Activated naive CD8-positive, alpha-beta T cell treated with anti-CD3 and anti-CD28 coated beads, Interleukin-2, amount 10 ng/mL, durations not matched to agents 7 days and 5 days (primary cell): ENCODE measurements at places on chromosomes 13 and 19. TPM values are rescaled to one million over a fixed set of nuclear protein-coding genes. Genes with fewer than 3 reads are reported as not detected.

DNA sequence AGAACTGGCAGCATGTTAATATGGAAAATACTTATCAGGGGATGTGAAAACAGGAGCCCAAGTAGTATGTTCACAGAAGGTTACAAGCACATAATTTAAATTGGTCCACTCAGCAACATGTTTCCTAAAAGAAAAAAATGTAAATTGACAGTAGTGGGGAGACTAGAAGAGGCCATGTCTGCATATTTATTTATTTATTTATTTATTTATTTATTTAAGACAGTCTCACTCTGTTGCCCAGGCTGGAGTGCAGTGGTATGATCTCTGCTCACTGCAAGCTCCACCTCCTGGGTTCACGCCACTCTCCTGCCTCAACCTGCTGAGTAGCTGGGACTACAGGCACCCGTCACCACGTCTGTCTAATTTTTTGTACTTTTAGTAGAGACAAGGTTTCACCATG is 13.7 kb upstream of the ZNF8 start:
- DNase-seq = no peak
- no peaks in the 10 kb centered on the region for H3K4me1 ChIP-seq
- H3K4me3 ChIP-seq = no peak overlapping the region
- no peaks in the 10 kb centered on the region for H3K27me3 ChIP-seq
- H3K36me3 ChIP-seq = peaks cover 70% of the 10 kb centered on the region

Gene CCDC169
- total RNA-seq = not detected

- H3K4me1 ChIP-seq = peaks cover 22% of the 10 kb centered on the region
- H3K4me3 ChIP-seq = peak overlapping the region; percentile 3
- no peaks in the 10 kb centered on the region for H3K27me3 ChIP-seq
- no peaks in the 10 kb centered on the region for H3K36me3 ChIP-seq
These were observed 36.0 kb upstream of the UBL3 start for GRCh38 chr13:29886446-29886845.

Gene UQCRFS1
- total RNA-seq = 29.1 TPM

Gene ATP8B3
- total RNA-seq = 18.6 TPM

DNA sequence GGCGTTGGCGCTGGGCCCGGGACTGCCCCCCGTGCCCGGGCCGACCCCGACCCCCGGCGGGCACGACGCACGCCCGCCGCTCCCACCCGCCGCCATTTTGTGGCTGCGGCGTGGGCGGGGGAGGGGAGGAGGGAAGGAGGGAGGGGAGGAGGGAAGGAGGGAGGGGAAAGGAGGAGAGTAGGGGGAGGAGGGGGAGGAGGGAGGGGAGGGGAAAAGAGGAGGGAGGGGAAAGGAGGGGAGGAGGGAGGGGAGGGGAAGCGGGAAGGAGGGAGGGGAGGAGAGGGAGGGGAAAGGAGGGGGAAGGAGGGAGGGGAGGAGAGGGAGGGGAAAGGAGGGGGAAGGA is at the start of gene BTBD2:
Gene BTBD2 (minus strand): TSS at position 107 of the 343 bp plus-strand sequence. CDS start 11 bp downstream, at position 96.
- peak within 1 kb of the TSS; percentile 54 for H3K27ac ChIP-seq
- peak within 1 kb of the TSS; percentile 81 for H3K4me3 ChIP-seq
- no peaks in the 10 kb centered on the region for H3K27me3 ChIP-seq
- H3K36me3 ChIP-seq = peaks cover 14% of the 10 kb centered on the region
- peaks cover 12% of the 10 kb centered on the region for H3K4me1 ChIP-seq

DNA sequence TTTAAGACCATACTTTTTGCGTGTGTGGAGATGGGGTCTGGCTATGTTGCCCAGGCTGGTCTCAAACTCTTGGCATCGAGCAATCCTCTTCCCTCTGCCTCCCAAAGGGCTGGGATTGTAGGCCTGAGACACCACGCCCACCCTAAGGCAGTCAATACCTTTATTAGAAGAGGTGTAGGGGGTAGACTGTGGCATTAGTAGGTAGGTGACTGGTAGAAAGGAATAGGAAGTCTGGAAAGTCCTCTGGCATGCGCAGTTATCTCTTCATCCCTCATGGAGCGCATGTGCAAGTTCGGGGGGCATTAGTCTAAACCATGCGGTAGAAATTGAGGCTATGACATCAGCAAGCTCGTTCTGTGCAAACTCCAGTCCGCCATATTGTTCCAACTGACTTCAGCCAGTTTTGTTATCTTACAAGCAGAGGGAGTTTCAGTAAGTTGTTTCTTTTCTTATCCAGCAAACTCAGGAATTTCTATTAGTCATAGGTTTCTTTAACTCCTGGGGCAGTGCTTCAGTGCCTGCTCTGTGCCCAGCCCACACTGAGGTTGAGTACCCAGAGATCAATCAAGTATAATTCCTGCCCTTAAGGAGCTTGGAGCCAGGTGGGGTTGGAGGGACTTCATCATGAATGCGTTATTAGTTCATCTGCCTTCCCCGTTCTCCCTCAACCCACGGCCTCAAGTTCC is 7.3 kb upstream of the RANBP3 start:
- H3K4me1 ChIP-seq = peaks cover 37% of the 10 kb centered on the region
- no peak overlapping the region for H3K4me3 ChIP-seq
- no peak for DNase-seq
- peak overlapping the region; percentile 76 for H3K27ac ChIP-seq
- no peaks in the 10 kb centered on the region for H3K27me3 ChIP-seq
- H3K36me3 ChIP-seq = peaks cover 9% of the 10 kb centered on the region

Gene ZNF610
- 3.9 TPM for total RNA-seq

DNA sequence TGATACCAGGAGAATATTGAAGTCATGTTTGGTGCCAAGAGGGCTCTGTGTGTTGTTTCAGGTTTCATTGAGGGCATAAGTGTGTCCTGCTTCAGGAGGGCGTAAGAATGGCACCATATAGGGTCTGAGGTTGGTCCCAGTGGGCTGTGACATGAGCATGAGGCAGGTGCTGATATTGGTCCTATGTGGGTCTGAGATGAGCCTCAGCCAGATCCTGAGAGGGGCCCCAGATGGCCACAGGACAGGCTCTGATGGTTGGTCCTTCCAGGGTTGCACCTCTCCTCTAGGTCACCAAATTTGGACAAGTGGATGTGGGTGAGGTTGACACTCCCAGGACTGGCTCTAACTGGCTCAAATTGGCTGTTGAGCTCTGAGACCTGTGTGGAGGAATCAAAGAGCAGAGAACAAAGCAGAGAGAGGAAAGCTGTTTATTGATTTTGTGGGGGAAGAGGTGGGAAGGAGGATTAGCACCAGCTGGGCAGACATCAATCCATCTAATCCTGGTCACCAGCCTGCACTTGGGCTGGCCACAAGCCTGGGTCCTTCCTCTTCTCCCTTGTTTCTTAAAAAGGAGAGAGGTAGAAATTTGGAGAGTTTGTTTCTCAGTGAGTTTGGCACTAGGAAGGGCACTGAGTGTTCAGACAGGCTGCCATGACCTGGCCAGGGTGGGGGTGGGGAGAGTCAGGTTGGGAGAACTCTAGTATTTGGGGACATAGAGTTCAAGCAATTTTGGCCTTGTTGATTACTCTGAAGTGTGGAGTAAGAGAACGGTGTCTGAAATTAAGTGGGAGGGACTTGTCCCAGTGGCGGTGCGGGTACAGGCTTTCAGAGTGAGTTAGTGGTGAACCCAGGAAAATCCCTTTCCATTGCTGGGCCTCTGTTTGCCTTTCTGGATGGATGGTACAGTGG is 38.7 kb downstream of the CYP2B6 start:
- no peak for DNase-seq
- peaks cover 34% of the 10 kb centered on the region for H3K27me3 ChIP-seq
- H3K27ac ChIP-seq = no peak overlapping the region
- H3K4me1 ChIP-seq = no peaks in the 10 kb centered on the region
- no peak overlapping the region for H3K4me3 ChIP-seq

DNA sequence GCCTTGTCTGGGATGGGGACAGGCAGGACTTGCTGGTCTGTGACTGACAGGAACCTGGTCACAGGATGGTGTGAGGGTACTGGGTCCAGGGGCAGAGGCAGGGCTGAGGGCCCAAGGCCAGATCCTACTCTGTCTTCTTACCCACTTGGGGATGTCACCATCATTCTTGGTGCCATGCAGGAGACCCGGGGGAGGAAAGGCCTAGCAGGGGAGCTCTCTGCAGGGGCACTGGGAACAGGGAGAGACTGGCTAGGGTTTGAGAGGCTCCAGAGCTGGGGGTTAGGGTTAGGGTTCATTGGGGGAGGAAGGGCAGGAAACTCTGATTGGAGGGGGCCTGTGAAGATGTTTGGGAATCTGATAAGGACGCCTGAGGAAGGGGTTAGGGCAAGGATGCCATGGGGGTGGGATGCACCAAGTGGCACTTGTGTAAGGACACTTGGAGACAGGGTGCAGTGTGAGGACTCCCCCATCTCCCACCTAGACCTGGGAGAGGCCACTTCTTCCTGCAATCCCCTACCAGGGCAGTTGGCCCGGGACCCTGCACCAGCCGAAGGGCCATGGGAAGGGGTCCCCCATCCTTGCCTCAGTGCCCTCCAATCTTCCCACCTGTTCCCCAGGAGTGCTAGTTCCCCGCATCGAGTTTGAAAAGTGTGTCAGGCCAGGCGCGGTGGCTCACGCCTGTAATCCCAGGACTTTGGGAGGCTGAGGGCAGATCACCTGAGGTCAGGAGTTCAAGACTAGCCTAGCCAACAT is 6.9 kb downstream of the PRR36 start:
- no peak overlapping the region for H3K27ac ChIP-seq
- no peak overlapping the region for H3K4me3 ChIP-seq
- peaks cover 41% of the 10 kb centered on the region for H3K27me3 ChIP-seq
- no peak for DNase-seq
- no peaks in the 10 kb centered on the region for H3K36me3 ChIP-seq

Gene CPT1C
- 2.1 TPM for total RNA-seq

Gene CGB2
- total RNA-seq = not detected

DNA sequence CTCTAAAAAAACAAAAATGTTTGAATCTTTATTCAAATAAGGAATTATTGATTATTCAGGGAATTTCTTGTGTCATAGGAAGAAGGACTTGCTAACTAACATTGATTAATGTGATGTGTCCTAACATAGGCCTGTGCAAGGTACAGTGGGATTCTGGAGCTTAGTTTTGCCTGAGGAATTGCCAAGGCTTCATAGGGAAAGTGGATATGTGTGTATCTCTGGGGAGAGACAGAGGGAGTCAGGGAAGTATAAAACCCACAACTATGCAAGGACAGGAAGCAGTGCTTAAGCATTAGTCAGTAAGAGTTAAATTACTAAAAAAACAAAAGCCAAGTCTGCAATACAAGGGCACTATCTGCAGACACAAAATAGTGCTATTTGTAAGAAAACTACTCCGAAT is 59.6 kb downstream of the WDFY2 start:
- DNase-seq = no peak
- peaks cover 29% of the 10 kb centered on the region for H3K4me1 ChIP-seq
- H3K27ac ChIP-seq = peak overlapping the region; percentile 51
- peaks cover 10% of the 10 kb centered on the region for H3K36me3 ChIP-seq
- no peaks in the 10 kb centered on the region for H3K27me3 ChIP-seq

- H3K36me3 ChIP-seq = no peaks in the 10 kb centered on the region
- no peak for DNase-seq
- no peaks in the 10 kb centered on the region for H3K27me3 ChIP-seq
These were observed 310.6 kb downstream of the FGF14 start for GRCh38 chr13:102091231-102091630.

Gene PLVAP
- not detected for total RNA-seq

- peaks cover 6% of the 10 kb centered on the region for H3K36me3 ChIP-seq
- peaks cover 23% of the 10 kb centered on the region for H3K4me1 ChIP-seq
- peak overlapping the region; percentile 99 for H3K27ac ChIP-seq
- peak overlapping the region; percentile 97 for H3K4me3 ChIP-seq
- DNase-seq = no peak
These were observed 3.2 kb upstream of the MYCBP2 start for GRCh38 chr13:77329911-77330584.

- no peak overlapping the region for H3K27ac ChIP-seq
- no peak overlapping the region for H3K4me3 ChIP-seq
- no peaks in the 10 kb centered on the region for H3K4me1 ChIP-seq
These were observed 152.5 kb upstream of the SOX1 start for GRCh38 chr13:111914241-111915103.

DNA sequence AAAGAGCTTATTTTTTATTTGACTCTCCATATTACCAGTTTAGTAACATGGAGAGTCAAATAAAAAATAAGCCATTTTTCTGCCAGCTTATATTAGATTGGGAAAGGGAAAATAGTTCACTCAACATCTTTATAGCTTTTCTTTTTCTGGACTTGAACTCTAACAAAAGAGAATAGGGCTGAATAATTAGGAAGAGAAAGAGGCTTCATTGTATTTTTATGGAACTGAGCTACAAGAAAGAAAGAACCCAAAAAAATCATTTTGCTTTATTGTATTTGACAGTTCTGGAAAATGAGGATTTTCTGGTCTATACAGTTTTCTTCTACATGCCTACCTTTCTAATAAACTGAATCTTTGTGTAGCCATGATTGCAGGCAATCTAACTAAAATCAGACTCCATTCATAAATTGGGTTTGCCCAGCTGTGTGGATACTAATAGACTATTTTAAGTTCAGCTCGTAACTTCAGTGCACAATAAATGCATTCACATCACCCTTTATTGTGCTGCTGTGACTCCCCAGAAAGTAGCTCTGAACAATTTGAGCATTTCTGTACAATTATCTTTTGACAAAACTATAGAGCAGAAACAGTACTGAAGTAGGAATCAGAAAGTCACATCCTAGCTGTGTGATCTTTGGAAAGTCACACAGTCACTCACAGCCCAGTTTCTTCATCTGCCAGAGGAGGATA is 115.3 kb downstream of the STOML3 start:
- no peak overlapping the region for H3K4me3 ChIP-seq
- H3K36me3 ChIP-seq = no peaks in the 10 kb centered on the region
- no peak for DNase-seq

DNA sequence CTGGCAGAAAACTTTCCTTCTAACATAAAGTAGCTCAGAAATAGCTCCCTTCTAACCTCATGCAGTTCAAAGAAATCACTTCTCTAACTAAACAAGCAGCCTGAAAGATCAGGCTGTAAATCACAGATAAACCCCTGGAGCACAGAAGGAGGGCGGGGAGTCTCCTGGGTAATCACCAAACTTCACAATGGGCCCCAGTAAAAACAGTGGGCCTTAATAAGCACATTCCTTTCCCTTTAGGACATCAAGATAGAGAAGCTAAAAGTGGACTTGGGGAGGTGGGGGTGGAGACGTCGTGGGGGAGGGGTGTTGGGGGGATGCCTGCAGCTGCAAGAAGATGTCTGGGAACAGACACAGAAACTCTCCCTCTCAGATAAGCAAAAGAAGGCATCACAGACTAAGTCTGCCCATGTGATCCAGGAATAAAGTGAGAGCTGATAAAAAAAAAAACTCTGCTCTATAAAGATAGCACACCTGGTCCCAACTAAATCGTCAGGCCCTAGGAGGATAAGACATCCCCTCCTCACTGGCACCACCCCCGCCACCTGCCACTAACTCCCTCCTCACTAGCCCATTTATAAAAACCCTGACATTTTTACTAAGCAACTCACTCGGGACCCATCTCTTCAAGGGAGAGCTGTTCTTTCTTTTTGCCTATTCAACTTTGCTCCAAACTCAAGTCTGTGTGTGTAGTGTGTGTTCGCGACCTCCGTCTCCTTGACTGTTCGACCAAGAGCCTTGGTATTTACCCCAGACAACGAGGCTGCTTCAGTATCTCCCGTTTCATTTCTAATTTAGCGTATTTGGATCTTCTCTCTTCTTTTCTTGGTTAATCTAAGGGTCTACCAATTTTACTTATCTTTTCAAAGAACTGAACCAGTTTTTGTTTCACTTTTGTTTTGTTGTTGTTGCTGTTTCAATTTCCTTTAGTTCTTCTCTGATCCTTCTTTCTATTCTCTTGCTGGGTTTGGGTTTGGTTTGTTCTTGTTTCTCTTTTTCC is 31.7 kb downstream of the DNAJC15 start:
- peaks cover 9% of the 10 kb centered on the region for H3K36me3 ChIP-seq
- H3K27me3 ChIP-seq = no peaks in the 10 kb centered on the region
- H3K27ac ChIP-seq = no peak overlapping the region
- H3K4me3 ChIP-seq = no peak overlapping the region
- peaks cover 27% of the 10 kb centered on the region for H3K4me1 ChIP-seq
- no peak for DNase-seq

Gene GPR12
- total RNA-seq = not detected
